ENCODE measurements at places on chromosomes 16 and 17.

DNA sequence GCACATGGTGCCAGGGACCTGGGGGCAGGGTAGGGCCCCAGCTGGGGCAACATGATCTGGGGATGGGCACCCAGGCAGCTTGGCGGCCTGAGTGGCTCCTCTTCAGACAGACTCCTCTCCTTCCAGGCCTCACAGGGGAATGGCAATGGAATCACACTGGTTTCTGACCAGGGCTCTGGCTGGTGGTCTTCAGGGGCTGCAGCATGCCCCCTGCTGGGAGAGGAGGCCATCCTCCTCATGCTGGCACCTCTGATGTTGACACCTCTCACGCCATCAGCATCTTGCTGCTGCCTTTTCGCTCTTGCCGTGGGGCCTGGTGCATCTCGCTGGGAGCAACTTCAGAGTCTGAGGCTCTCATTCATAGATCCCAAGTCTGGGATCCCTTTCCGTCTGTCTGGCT lies 11.2 kb upstream of the GFOD2 start:
- DNase-seq: no peak

- no peak for DNase-seq
Observed at GRCh38 chr17:12922120-12922519, 95.7 kb downstream of the ELAC2 start.

GRCh38 chr17:60857556-60858080 lies 180.0 kb downstream of the BCAS3 start:
- DNase-seq: no peak

GRCh38 chr17:6392609-6393350 lies 42.1 kb downstream of the AIPL1 start:
- no peak for DNase-seq

DNA sequence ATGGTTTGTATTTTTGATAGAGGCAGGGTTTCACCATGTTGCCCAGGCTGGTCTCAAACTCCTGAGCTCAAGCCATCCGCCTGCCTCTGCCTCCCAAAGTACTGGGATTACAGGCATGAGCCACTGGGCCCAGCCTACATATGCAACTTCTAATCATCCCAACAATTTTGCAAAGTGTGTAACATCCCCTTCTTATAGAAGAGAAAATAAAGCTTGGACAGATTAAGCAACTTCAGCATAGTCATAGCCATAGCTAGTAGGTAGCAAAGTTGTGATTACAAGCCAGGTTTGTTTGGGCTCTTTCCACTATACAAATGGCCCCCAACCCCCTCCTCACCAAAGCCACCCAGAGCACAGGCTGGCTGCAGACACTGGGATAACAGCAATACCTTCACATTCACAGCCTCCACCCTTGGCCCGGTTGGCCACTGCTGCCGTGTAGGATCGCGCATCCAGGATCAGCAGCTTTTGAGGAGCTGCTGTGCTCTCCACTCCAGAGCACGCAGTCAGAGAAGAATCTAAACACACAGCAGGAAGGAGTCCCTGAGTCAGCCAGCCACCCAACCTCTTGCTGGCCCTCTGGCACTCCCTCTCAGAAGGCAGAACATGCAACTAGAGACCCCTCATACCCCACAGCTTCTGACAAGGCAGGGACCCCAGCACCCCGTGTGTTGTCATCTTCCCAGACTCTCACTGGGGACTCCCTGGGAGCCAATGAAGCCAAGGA lies 7.9 kb downstream of the MTMR4 start:
- DNase-seq: no peak

DNA sequence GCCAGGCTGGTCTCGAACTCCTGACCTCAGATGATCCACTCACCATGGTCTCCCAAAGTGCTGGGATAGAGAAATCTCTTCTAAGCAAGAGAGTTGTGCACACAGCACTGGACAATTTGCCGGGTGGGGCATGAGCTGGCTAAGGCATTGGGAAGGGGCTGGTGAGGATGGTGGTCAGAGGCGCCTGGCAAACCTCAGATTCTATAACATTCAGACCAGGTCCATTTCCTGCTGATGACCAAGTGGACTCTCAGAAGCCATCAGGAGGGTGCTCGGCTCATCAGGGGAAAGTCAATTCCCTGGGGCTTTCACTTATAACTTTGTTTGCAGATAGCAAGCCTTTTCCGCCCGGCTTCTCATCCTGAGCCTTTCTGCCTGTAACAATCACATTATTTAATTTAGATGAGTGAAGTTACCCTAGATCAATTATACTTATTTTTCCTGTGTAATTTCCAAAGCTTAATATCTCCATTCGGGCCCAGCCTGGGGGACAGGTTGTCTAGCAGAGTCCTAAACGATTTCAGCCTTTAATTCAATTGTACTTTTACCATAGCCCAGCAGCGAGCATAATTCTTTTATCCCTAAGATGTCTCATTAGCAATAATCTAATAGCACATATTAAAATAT lies 15.0 kb upstream of the SLC6A2 start:
- no peak for DNase-seq

- DNase-seq: no peak
Observed at GRCh38 chr16:51579652-51580360, 428.7 kb upstream of the SALL1 start.

- DNase-seq: peak; percentile 93
Observed at GRCh38 chr17:47225436-47225858, 16.3 kb downstream of the MYL4 start.

DNA sequence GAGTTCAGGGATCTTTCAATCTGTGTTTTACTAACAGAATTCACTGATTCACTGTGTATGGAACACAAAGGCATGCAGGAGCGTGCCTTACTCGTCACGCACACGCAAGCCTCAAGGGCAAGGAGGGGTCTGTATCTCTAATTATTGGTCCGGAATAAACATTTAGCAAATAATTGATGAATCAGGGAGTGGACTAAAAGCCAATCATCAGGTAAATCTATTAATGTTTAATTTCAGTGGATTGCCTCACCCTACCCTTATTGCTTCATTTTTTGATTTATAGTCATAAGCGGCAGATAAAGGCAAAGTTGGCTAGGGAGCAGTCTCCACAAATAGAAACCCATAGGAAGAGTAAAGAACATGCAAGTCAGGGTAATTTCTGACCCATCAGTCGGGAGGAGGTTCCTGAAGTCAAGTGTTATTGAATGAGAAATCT lies 7.4 kb upstream of the HSD17B2 start:
- DNase-seq: no peak

DNA sequence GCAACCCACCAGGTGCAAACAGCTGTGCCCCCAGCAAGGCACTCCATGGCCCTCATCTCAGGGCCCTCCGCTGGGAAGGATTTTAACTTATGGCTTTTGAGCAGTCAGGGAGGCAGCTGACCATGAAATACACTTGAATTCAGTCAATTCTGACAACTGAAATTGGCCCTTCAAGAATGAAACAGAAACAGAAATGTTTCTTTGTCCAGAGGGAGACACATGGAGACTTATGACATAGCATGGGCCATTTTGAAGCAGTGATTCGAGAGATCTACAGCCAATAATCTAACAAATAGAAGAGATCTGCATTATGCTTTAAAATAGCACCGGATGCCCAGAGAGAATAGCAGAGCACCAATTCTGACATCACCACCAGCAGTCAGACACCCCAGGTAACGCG lies 7.5 kb downstream of the CACNG1 start:
- no peak for DNase-seq

DNA sequence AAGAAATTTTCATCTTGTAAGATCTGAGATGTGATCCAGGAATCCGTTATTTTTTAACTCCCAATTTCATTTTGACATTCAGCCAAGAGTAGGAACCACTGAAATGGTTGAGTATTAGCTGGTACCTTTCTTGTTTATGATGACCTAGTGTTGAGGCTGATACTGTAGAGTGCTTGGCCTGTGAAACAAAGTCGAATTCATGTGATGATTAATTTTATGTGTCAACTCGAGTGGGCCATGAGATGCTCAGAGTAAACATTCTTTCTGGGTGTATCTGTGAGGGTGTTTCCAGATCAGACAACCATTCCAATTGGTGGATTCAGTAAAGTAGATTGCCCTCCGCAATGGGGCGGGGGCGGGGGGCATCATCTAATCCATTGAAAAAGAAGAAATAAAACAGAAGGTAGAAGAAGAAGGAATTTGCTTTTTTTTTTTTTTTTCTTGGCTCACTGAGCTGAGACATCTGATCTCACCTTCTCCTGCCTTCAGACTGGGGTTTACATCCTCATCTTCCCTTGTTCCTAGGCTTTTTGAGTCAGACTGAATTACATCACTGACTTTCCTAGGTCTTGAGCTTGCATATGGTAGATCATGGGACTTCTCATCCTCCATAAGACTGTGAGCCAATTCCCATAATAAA lies 264.6 kb upstream of the KCNJ16 start:
- no peak for DNase-seq

- no peak for DNase-seq
Observed at GRCh38 chr16:48596326-48596725, 13.7 kb downstream of the N4BP1 start.

GRCh38 chr16:84726669-84727467 lies 27.1 kb downstream of the USP10 start:
- DNase-seq: no peak

DNA sequence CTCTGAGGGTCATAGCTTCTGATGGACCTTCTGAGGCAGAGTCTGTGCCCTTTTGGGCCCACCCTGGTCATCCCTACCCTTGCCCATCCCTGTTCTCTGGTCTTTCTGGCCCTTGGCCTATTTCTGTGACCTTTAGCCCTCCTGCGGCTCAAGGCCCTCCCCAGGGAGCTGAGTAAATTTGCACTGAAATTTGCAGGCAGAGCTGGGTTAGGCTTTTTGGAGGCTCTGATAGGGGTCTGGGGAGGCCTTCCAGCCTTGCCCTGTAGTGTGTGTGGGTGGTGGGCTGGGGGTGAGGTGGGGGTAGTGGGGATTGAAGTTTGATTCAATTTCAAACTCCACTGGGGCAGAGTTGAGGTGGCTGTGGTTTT lies 17.8 kb downstream of the RARA start:
- DNase-seq: no peak

DNA sequence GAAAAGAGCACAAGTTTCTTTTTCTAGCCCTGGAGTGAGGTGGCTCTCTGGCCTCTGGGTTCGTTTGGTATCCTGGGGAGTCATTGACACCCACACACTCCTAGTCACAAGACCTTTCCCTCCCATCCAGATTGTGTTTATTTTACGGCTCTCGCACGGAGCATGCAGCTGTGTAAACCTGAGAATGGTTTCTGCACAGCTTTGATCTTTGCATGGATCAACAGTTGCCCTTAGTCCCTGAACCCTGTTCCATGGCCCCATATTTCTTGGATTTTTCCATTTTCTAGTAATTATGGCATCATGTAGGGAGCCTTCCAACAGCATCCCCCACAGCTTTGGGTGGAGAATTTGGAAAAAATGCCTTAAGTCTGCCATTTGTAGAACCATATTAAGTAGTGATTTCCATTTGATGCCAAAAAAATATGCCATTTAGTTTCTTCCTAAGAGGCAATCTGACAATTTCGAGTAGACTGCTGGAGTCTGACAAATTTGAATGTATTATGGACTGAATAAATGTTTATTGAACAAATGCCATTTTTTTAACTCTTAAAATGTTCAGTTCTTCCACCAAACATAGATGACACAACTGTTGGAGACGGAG lies 197.7 kb downstream of the WWOX start:
- DNase-seq: no peak

- DNase-seq: no peak
Observed at GRCh38 chr17:56593086-56593645, 333 bp upstream of the NOG start.

GRCh38 chr17:80137131-80137530 lies 9.8 kb downstream of the EIF4A3 start:
- DNase-seq: no peak

GRCh38 chr16:80717611-80718010 lies 86.8 kb downstream of the CDYL2 start:
- no peak for DNase-seq

DNA sequence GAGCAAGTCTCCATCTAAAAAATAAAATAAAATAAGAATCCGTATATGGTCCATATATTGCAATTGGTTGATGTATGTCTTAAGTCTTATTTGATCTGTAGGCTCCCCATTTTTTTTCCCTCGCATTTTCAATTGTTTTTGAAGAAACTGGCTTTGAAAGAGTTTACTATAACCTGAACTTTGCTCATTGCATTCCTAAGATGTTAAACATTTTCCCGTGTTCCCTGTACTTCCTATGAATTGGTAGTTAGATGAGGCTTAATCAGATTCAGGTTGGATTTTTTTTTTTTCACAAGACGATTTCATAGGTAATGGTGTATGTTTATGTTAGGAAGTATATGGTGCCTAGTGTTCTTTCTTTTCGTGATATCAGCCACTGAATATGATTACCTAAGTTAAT lies 3.3 kb downstream of the LRRC36 start:
- DNase-seq: no peak

GRCh38 chr17:78608804-78609186 lies 31.6 kb upstream of the DNAH17 start:
- no peak for DNase-seq

DNA sequence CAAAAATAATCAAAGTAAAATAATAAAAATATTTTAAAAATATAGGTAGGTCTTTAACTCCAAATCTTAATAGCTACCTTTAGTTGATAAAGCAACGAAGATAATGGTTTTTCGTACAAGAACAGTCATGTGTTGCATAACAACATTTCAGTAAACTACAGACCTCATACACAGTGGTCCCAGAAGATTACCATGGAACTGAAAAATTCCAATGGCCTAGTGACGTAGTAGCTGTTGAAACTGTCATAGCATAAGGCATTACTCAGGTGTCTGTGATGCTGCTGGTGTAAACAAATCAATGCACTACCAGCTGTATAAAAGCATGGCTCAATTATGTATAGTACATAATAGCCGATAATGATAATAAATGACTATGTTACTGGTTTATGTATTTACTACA lies 43.9 kb downstream of the CREBBP start:
- no peak for DNase-seq

DNA sequence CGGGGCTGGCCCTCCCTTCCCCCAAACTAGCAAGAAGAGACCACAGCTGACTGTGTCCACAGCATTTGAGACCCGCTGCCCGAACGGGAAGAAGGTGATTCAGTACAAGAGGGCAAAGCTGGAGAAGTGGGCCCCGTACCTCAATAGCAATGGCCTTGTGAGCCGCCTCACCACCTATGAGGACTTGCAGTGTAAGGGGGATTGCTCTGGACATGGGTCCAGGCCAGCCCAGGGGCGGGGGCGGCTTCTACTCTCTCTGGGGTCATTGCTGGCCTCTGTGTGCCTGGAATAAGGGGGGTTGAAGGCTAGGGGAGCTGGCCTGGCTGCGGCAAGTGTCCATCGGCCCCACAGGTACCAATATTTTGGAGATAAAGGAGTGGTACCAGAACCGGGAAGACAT lies 12.9 kb upstream of the KATNB1 start:
- DNase-seq: no peak

DNA sequence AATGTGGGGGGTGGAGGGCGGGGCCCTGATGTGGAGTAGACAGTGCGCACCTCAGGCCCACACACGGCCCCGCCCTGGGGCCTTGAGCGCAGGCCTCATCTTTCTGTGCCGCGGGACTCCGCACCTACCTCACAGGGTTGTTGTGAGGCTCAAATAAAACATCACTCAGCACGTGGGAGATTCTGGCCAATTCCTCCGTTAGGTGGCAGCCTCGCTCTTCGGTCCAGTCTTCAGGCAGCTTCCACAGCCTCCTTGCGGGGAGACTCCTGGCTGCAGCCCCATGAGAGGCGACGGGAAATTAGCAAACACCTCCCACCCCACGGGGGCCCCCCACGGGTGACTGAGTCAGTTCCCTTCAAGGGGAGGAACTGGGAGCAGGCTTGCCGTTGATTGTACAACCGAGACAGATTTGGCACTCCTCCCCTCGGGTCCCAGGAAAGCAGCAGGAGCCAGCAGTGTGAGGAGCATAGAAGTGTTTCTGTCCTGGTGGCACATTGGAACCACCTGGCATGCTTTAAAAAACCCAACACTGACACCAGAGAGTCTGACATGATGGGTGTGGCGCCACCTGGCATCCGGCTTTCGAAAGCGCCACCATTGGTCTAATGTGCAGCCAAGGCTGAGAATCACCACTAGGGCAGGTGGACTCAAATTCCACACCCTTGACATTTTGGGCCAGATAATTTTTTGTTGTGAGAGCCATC lies 7.6 kb downstream of the MRM1 start:
- peak; percentile 28 for DNase-seq

Measured in RKO (cell line).